ENCODE measurements at places on chromosomes 16 and 17. TPM values are rescaled to one million over a fixed set of nuclear protein-coding genes. Genes with fewer than 3 reads are reported as not detected.

NDUFB10 gene
- total RNA-seq: 131 TPM

TTYH2 gene
- total RNA-seq: 1.6 TPM

- H3K27ac ChIP-seq: no peak overlapping the region
- no peaks in the 10 kb centered on the region for H3K4me1 ChIP-seq
- no peaks in the 10 kb centered on the region for H3K36me3 ChIP-seq
Observed at GRCh38 chr17:74234486-74234885, 21.1 kb downstream of the TTYH2 start.

- H3K36me3 ChIP-seq: no peaks in the 10 kb centered on the region
- no peak overlapping the region for H3K27ac ChIP-seq
- H3K4me1 ChIP-seq: no peaks in the 10 kb centered on the region
- no peak overlapping the region for H3K4me3 ChIP-seq
Observed at GRCh38 chr17:74165797-74166365, 37.6 kb upstream of the RPL38 start.

DNA sequence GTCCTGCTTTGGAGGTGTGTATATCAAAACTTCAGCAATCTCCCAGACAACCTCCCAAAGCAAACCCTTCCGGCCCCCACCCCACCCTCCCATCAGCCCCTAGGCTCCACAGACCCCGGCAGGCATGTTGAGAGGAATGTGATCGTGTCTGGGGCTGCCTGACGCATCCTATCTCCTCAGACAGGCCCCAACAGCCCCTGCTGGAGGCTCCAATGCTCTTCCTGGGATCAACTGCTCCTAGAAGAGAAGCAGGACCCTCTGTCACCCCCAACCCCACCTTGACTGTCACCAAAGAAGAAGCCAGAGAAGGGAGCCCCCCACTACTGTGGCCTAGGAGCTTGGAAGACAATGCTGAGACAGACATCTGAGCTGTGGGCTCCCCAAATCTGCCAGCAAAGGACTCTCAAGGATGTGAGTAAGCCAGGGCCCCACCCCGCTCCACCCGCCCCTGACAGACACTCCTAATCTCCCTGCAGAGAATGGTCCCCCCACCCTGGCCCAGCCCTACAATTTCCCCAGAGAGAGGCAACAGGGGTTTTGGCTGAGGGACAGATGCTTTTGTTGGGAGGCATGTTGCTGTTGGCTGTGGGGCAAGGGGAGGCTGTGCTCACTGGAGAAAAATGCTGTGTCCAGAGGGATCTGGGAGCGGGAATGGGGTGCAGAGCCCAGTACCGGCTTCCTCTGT, 1.6 kb upstream of the KRT14 start:
- H3K36me3 ChIP-seq: peaks cover 4% of the 10 kb centered on the region
- no peak overlapping the region for H3K27ac ChIP-seq
- H3K4me3 ChIP-seq: no peak overlapping the region

- H3K36me3 ChIP-seq: peaks cover 2% of the 10 kb centered on the region
- H3K4me3 ChIP-seq: no peak overlapping the region
- no peaks in the 10 kb centered on the region for H3K27me3 ChIP-seq
- no peak overlapping the region for H3K27ac ChIP-seq
- H3K4me1 ChIP-seq: no peaks in the 10 kb centered on the region
Observed at GRCh38 chr16:78154729-78155461, 55.4 kb downstream of the WWOX start.

NLGN2 gene
- total RNA-seq: 45.2 TPM

GRCh38 chr17:45740553-45741330, 43.4 kb upstream of the CRHR1 start:
- H3K36me3 ChIP-seq: no peaks in the 10 kb centered on the region
- no peak overlapping the region for H3K27ac ChIP-seq
- DNase-seq: no peak

SLC13A2 gene
- not detected for total RNA-seq

DNA sequence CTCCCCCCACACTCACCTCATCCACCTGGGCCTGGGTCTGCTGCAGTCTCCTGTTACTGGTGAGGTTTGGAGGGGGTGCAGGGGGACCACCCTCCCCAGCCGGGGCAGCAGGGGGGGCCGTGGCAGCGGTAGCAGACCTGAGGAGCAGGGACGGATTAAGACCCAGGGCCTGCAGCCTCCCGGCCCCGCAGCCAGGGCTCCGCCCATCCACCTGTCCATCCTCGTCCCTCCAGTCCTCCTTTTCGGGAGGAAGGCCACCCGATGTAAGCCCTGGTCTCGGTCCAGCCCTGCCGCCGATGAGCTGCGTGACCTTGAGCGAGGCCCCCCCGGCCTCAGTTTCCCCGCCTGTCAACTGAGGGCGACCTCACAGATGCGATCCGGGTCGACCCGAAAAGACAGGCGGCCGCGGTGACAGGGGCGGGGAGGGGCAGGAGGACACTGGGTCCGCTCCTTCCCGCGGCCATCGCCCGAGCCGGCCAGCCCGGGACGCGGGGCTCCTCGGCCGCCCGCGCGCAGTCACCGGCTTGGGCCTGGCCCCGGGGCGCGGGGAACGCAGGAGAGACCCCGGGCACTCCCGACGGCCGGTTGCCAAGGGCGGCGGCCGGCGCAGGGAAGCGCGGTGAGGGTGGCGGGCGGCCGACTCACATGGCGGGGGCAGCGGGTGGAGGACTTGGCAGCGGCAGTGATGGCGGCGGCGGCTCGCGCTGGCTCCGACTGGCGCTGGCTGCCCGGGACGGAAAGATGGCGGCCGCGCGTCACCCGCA, at the start of gene VAMP2:
VAMP2 (minus strand) TSS at position 716 of the 764 bp plus-strand sequence; CDS start at position 647, 69 bp downstream.
- peak within 1 kb of the TSS; percentile 99 for H3K27ac ChIP-seq
- H3K4me1 ChIP-seq: peaks cover 46% of the 10 kb centered on the region
- peaks cover 2% of the 10 kb centered on the region for H3K36me3 ChIP-seq
- H3K4me3 ChIP-seq: peak within 1 kb of the TSS; percentile 84
- DNase-seq: no peak
- no peaks in the 10 kb centered on the region for H3K27me3 ChIP-seq

DNA sequence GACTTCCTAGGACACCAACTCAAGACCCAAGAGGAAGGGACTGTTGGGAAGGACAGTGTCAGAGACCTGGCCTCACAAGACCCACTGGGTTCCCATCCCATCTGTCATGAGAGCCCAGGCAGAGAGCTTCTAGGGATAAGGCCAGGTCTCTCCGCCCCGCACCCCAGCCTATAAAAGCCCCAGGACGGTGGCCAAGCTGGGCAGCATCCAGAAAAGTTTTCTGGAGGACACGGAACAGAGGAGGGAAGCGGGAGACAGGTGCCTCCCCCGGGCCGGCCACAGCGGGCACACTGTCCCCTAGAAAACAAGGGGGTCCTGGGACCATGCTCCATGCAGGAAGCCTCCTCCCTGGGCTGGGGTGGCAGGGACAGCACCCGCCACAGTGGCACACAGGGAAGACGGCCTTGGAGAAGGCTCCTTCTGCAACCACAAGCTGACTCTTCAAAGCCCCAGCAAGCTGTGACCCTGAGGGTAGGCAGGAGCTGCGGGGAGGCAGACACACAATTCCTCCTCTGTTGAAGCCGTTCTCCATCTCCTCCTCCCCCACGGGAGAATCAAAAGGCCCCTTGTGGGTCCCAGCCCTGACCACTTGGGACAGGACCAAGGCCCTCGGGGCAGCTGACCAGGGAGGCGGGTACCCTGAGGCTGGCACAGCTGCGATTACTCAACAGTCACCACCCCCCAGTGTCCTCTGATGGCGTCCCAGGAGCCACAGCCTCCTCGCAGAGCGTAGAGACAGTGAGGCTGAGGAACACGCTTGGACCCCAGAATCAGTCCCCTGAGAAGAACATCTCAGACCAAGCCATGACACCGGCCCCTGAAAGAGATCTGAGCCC, 26.1 kb downstream of the TRPV3 start:
- DNase-seq: peak; percentile 62
- no peak overlapping the region for H3K4me3 ChIP-seq
- peaks cover 4% of the 10 kb centered on the region for H3K27me3 ChIP-seq
- H3K4me1 ChIP-seq: peaks cover 3% of the 10 kb centered on the region
- no peaks in the 10 kb centered on the region for H3K36me3 ChIP-seq
- no peak overlapping the region for H3K27ac ChIP-seq

CDH11 gene
- 936 TPM for total RNA-seq

DNA sequence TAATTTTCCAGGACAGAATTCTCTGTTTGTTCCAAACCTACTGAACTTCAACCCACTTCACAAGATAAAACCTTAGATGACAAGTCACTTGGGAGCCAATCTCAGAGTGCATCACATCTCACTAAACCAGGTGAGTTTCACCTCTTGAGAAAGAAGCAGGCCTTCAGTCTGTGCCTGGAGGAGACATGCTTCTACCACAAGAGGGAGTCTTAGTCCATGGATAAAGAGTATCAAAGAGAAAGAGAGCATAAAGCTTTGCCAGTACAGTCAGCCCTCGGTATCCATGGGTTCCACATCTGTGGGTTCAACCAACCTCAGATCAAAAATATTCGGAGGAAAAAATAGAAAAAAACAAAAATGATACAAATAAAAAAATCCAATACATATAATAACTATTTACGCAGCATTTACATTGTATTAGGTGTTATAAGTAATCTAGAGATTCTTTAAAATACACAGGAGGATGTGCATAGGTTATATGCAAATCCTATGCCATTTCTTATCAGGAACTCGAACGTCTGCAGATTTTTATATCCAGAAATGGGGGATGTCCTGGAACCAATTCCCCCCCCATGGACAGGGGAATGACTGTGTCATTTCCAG, 37.7 kb downstream of the DUSP14 start:
- peaks cover 12% of the 10 kb centered on the region for H3K36me3 ChIP-seq
- no peaks in the 10 kb centered on the region for H3K4me1 ChIP-seq
- H3K4me3 ChIP-seq: no peak overlapping the region
- no peaks in the 10 kb centered on the region for H3K27me3 ChIP-seq
- no peak overlapping the region for H3K27ac ChIP-seq

GRCh38 chr17:28394337-28395116, 11.5 kb downstream of the SLC46A1 start:
- H3K27ac ChIP-seq: peak overlapping the region; percentile 51
- peaks cover 2% of the 10 kb centered on the region for H3K4me1 ChIP-seq
- peaks cover 22% of the 10 kb centered on the region for H3K36me3 ChIP-seq
- no peaks in the 10 kb centered on the region for H3K27me3 ChIP-seq

TAT gene
- total RNA-seq: 0.35 TPM

- H3K27ac ChIP-seq: no peak overlapping the region
- no peaks in the 10 kb centered on the region for H3K36me3 ChIP-seq
- peak; percentile 92 for DNase-seq
- no peak overlapping the region for H3K4me3 ChIP-seq
Observed at GRCh38 chr17:74671031-74671771, 41.5 kb downstream of the CD300LF start.

DNA sequence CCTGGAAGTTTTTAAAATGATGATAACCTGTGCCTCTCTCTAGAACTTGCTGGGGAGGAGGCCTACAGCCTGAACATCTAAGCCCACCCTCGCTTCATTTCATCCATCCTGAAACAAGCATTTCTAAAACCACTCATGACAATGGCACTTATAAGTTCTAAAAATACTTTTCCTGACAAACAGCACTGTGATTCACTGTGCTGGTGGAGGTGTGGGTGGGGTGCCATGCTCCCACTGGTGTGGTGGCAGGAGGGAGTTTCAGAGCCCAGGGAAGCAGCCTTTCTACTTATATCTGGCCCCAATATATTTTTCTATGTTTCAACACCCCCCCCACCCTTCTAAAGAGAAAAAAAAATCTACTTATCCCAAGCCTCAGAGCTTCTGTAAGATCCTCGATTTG, 52.6 kb downstream of the RAB11FIP4 start:
- H3K36me3 ChIP-seq: no peaks in the 10 kb centered on the region
- H3K27me3 ChIP-seq: peaks cover 6% of the 10 kb centered on the region
- H3K27ac ChIP-seq: no peak overlapping the region
- no peak for DNase-seq

P2RX5 gene
- total RNA-seq: 0.18 TPM

GRCh38 chr17:7833011-7833794, 814 bp upstream of the KDM6B start:
- no peak overlapping the region for H3K27ac ChIP-seq
- DNase-seq: no peak
- H3K36me3 ChIP-seq: no peaks in the 10 kb centered on the region
- peaks cover 32% of the 10 kb centered on the region for H3K4me1 ChIP-seq
- peaks cover 13% of the 10 kb centered on the region for H3K27me3 ChIP-seq

DNASE1L2 gene
- total RNA-seq: 1.2 TPM

- DNase-seq: no peak
- H3K36me3 ChIP-seq: no peaks in the 10 kb centered on the region
- H3K4me3 ChIP-seq: peak overlapping the region; percentile 81
- H3K4me1 ChIP-seq: peaks cover 24% of the 10 kb centered on the region
- peak overlapping the region; percentile 76 for H3K27ac ChIP-seq
Observed at GRCh38 chr16:75000481-75001081, 1.8 kb downstream of the ZNRF1 start.

- H3K4me3 ChIP-seq: no peak overlapping the region
- no peak for DNase-seq
- H3K27ac ChIP-seq: no peak overlapping the region
- H3K4me1 ChIP-seq: peaks cover 8% of the 10 kb centered on the region
Observed at GRCh38 chr17:47889734-47890529, 6.1 kb upstream of the SP2 start.

ZG16B gene
- 2.6 TPM for total RNA-seq

GRCh38 chr17:66426397-66427033, 124.1 kb downstream of the PRKCA start:
- peaks cover 2% of the 10 kb centered on the region for H3K36me3 ChIP-seq
- no peak overlapping the region for H3K4me3 ChIP-seq
- H3K27me3 ChIP-seq: no peaks in the 10 kb centered on the region
- no peak for DNase-seq
- peaks cover 45% of the 10 kb centered on the region for H3K4me1 ChIP-seq

DNA sequence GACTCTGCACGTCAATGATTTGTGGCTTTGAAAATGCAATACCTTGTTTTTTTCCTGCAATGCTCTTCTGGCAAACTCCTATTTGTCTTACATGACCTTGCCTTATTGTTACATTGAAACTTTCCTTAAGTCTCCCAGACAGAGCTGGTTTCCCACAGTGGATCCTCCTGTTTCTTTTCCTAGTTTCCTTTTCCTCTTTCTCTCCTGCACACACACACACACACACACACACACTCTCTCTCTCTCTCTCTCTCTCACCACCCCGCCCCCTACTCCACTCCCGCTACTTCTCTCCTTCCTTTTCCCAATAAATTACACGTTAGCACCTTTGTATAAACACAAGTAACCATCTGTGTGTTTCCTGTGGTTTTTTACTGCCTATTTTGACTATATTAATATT, 2.3 kb downstream of the ORC6 start:
- no peak for DNase-seq
- peaks cover 4% of the 10 kb centered on the region for H3K36me3 ChIP-seq
- H3K4me3 ChIP-seq: no peak overlapping the region
- H3K27me3 ChIP-seq: no peaks in the 10 kb centered on the region
- peaks cover 15% of the 10 kb centered on the region for H3K4me1 ChIP-seq
- H3K27ac ChIP-seq: peak overlapping the region; percentile 32

- no peak overlapping the region for H3K27ac ChIP-seq
- H3K4me1 ChIP-seq: peaks cover 9% of the 10 kb centered on the region
- peak; percentile 80 for DNase-seq
- no peak overlapping the region for H3K4me3 ChIP-seq
- H3K27me3 ChIP-seq: peaks cover 9% of the 10 kb centered on the region
- peaks cover 11% of the 10 kb centered on the region for H3K36me3 ChIP-seq
Observed at GRCh38 chr16:3027983-3028715, 4.3 kb downstream of the THOC6 start.

TP53TG3 gene
- total RNA-seq: not detected

GRCh38 chr17:75544250-75544649, 18.8 kb downstream of the LLGL2 start:
- no peak for DNase-seq
- no peaks in the 10 kb centered on the region for H3K4me1 ChIP-seq
- no peak overlapping the region for H3K4me3 ChIP-seq
- peaks cover 3% of the 10 kb centered on the region for H3K27me3 ChIP-seq
- H3K27ac ChIP-seq: no peak overlapping the region
- H3K36me3 ChIP-seq: no peaks in the 10 kb centered on the region

TUBG2 gene
- 36.5 TPM for total RNA-seq
